ENCODE measurements at places on chromosomes 3 and 15.
A peak's percentile ranks its signal among the peaks of the same experiment; 100 is the strongest.

DNA sequence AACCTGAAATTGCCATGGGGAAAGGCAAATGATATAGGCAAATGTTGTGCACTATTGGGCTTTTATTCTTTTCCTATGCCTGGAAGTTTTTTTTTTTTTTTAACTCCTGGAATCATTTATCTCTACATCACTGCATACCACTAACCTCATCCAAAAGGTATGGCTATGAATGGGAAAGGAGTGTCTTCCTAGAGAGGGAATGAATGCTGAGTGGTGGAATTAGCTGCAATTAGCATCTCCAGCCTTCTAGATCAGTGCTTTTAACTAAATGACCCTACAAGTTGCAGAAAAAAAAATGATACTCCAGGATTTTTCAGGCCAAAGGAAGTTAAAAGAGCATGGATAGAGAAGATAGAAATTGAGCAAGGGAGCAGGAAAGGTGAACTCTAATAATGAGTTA, 429.8 kb upstream of the PDZRN3 start:
- no peak for DNase-seq

- no peak for DNase-seq
Observed at GRCh38 chr3:104582092-104582491, 784.6 kb upstream of the ALCAM start.

DNA sequence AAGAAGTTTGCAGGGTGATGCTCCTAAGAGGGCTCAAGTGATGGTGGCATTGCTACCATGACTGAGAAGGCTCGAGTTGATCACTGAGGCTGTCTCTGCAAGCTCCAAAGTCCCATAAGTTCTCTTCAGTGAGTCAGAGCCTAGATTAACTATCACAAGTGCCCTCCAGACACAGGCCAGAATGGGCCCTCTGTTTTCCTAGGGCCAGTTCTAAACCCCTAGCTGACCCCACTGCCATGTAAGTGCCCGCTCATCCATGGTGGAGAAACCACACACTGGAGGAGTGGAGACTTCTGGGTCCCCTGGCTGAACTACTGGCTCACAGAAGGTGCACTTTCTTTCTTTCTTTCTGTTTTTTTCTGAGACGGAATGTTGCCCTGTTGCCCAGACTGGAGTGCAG, 87.6 kb upstream of the WNT5A start:
- DNase-seq: no peak

DNA sequence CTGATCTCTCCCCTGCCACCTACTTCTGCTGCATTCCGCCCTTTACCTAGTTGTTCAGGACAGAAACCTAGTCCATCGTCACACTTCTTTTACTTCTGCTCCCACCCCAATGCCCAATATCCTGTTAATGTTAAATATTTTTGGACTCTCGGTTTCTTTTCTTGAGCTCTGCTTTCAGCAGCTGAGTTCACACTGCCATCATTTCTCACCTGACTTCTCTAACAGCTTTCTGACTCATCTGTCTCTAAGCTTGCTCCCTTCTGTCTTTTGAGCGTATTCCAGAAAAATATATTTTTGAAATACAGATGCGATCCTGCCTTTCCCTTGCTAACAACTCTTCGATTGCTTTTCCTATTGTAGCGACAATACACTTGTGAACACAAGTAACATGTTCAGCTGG, 183.4 kb downstream of the KLHL25 start:
- DNase-seq: no peak

GRCh38 chr3:27877061-27878013, 155.2 kb upstream of the EOMES start:
- DNase-seq: peak; percentile 46

DNA sequence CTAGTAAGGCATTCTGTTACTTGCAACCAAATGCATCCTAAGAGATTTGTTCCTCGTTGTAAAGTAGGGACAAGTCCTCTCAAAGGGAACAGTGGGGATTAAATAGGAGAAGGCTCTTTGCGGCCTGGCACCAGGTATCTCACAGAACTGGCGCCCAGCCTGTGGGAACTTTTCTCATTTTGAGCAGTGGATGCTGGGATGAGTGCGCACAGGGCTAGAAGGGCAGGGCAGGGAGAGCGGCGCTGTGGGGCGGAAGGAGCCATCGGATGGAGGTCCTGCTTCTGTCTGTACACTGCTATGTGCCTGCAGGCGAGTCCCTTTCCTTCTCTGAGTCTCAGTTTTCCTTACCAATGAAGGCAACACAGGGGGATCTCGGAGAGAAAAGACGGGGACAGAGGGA, 50.6 kb downstream of the WNT7A start:
- DNase-seq: no peak

DNA sequence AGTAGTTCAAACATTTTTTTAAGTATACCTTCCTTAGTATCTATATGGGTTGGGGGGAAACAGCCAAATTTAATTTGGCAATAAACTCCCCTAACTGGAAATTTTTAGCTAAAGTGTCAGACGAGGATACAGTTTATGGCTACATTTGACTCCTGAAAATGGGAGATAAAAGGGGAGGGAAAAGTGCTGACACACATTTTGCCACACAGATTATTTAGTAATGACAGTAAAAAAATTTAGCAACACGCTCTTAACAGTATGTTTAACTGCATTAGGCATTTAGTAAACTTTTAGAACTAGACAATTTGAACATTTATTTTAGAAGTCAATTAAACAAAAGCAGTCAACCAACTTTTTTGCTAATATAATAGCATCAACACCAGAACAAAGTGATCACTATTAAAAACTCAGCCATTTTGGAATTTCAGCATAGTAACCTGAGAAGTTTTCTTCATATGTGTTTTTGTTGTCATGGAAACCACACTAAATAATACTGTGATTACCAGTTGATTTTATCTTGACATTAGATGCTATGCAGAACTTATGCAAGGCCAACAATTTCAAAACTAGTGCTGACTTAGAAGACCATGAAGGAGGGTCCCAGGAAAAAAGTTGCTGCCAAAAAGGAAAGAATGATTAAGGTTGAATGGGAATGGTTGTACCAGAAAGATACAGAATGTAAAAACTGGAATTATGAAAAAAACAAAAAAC, 47.0 kb upstream of the TFG start:
- no peak for DNase-seq

DNA sequence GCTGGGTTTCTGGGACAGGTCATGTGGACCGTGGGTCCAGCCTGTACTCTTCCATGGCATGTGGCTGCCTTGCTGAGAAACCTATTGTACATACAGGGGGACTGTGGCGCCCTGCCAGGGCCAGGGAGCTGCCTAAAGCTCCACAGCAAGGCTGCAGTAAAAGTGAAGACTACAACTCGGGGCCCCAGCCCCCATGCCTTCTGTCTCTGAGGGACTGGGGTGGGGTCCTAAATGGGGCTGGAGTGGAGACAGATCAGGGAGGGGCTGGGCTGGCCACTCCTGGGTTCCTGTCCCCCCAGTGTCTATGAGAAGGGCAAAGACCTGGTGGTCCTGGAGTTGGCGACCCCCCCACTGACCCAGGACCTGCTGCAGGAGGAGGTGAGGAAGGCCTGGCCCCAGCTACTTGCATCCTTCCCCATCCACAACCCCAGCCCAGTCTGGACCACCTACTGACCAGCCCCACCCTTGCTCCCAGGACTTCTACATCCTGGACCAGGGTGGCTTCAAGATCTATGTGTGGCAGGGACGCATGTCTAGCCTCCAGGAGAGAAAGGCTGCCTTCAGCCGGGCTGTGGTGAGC, 7.3 kb downstream of the VILL start:
- no peak for DNase-seq

GRCh38 chr3:184489268-184489841, 72.2 kb upstream of the EPHB3 start:
- no peak for DNase-seq

DNA sequence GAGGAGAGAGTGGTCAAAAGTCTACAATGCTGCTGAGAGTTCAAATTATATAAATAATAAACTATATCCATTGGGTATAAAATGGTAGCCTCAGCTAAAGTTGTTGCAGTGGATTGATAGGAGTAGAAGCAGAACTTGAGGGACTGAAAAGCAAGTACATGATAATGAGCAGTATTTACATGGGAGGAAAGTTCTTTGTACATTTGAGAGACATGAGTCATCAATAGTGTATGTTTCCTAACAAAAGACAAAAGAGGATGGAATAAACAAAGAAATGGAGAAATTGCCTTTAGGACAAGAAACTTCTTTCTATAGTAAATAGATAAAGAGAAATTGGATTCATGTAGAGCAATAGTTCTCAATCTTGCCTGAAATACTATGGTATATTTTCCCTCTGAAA, 110.0 kb upstream of the PLSCR5 start:
- DNase-seq: no peak

DNA sequence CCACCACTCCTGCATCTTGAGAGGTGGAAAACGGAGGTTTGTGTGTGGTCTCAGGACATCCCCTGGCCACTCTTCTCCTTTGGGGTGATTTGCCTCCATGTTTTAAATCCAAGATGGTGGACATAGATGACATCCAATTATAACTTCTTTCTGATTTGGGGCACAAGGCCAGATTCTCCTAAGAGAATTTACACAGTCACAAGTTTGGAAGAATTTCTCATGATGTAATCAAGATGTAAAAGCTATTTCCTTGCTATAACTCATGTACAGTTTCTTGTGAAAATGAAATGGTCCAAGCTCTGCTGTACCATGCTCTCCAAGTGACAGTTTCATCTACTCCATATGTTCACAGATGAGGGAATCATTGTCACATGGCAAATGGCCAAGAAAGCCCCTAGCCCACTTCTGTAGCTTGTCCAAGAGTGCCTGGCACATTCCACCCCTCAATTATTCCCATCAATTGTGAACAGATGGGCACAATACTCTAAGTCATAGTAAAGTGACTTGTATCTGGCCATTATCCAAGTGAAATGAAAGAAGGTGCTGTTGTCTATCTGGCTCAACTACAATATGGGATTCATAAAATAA, 134.6 kb upstream of the ROPN1 start:
- DNase-seq: no peak

- DNase-seq: no peak
Observed at GRCh38 chr3:71657831-71658530, 67.2 kb downstream of the EIF4E3 start.

- no peak for DNase-seq
Observed at GRCh38 chr15:55915876-55916567, 77.4 kb downstream of the NEDD4 start.

GRCh38 chr3:127427666-127428065, 139.8 kb upstream of the PRR20G start:
- no peak for DNase-seq

- DNase-seq: no peak
Observed at GRCh38 chr3:41018855-41019254, 180.4 kb upstream of the CTNNB1 start.

GRCh38 chr15:68572309-68572708, 6.5 kb upstream of the CORO2B start:
- no peak for DNase-seq

DNA sequence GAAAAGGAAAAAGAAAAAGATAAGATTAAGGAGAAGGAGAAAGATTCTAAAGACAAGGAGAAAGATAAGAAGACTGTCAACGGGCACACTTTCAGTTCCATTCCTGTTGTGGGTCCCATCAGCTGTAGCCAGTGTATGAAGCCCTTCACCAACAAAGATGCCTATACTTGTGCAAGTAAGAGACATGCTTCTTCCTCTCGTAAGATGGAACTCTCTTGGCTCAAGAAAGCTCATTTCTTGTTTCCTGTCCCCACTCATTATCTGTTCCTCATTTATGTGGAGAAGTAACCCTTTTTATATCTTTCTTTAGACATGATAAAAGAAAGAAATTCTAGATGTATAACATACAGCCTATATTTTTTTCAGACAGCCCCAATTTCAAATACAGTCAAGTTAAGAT, 101.4 kb downstream of the KLHL25 start:
- no peak for DNase-seq

DNA sequence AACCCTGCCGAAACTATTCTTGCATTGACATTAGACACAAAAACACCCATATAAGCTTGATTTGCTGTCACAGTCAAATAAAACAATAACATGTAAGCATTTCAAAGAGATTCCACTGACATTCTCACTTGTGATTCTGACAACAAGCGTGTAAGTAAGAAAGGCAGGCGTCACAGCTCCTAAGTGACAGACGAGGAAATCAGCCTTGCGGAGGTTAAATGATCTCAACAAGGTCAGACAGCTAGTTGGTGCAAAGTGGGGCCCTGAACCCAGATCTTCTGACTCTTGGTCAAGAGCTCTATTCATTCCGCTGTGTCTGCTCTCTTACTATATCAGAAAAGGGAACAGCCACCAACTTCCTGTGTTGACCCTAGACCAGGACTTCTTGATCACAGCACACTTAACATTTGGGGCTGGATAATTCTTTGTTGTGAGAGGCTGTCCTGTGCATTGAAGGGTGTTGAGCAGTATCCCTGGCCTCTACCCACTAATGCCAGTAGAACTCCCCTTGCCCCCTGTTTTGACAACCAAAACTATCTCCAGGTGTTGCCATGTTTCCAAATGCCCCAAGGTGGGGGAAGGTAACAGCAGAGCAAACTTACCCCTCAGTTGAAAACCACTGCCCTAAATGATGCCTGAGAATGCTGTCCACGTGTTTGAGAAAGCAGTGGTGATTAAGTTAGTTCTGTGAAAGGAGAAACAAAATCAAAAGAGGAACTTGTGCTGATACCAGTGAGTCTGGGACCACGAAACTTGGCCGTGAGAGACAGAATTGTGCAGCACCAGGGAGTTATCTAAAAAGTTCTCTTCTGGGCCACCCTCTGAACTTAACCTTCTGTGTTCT, 86.1 kb downstream of the LIPC start:
- no peak for DNase-seq

DNA sequence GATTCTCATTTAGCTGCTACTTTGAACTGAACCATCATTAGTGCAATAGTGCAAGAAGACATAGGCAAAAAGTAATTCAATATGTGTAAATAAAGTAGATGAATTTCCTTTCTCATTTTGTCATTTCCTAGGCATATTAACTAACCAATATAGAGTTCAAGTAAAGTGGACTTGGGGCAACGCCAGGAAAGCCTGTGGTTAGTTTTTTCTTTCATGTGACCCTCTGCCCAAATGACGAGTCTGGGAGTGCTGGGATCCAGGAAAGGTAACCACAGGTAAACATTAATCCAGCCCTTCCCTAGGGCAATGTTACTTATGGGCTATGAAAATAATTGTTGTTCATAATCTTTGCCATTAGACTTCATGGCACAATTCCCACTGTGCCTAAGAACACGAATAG, 181.0 kb downstream of the VPS13C start:
- no peak for DNase-seq

DNA sequence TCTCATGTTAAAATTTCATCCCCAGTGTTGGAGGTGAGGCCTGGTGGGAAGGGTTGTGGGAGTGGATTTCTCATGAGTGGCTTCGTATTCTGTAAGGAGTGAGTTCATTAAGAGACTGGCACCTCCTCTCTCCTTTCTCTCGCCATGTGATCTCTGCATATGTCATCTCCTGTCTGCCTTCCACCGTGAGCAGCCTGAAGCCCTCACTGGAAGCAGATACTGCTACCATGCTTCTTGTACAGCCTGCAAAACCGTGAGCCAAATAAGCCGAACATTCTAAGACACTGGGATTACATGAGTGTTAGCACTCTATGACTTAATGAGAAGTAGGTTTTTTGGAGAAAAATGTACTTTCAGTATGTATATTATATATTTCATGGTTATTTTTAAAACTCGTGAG, 6.8 kb upstream of the GABPB1 start:
- no peak for DNase-seq

GRCh38 chr15:39672184-39672583, 91.3 kb downstream of the THBS1 start:
- DNase-seq: no peak

All from Jurkat, Clone E6-1 (cell line).